Activated T-helper 1 cell treated with anti-CD3 and anti-CD28 coated beads, Interleukin-2, amount 50 U/mL, for 16 hours (primary cell): ENCODE measurements at places on chromosomes 3 and 15.

DNA sequence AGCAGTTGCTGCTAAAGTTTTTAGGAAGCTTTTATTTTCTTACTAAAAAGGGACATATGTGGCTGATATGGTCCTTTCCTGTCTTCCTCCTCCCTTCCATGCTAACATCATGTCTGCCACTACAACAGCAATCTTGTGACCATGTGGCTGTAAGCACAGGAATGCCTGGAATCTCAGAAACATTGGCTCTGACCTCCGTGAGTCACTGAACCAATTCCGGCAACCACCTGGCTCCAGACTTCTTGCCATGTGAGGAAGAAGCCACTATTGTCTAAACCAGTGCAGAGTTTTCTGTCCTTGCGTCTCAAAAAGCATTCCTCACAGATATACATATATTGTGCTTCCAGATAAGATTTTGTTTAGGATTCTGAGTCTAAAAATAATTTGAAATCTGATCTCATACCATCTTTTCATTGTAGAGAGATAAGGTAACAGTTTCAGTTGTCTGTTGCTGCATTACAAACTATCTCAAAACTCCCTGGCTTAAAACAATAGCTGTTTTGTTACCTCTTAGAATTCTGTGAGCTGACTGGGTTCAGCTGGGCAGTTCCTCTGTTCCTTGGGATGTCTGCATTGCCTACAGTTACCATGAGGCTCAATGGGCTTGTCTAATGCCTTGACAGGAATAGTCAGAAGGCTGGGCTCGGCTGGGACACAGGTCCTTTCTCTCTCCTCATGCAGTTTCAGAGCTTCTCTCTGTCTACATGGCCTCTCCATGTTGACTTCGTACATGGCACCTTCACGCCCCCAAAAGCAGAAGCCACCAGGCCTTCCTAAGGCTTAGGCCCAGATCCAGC lies 77.3 kb upstream of the MAGI1 start:
- no peak for DNase-seq

- DNase-seq = peak; percentile 81
Observed at GRCh38 chr3:195271410-195272243, 668 bp upstream of the XXYLT1 start.

DNA sequence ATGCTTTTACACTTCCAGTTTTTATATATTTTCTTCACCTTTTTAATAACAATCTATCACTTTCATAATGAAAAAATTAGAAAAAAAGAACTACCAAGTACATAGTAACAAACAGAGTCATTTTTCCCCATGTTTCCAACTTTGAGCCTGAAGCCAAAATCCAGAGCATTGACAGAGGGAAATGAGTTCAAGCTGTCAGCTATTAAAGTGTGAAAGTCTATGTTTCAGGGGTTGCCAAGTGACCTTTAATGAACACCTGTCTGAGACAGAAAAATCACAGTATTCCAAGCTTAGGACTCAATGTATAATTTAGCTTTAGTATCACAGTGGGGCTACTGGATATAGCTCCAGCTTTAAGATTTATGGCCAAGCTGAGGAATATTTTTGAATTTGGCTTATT lies 128.3 kb upstream of the GADL1 start:
- DNase-seq = no peak

DNA sequence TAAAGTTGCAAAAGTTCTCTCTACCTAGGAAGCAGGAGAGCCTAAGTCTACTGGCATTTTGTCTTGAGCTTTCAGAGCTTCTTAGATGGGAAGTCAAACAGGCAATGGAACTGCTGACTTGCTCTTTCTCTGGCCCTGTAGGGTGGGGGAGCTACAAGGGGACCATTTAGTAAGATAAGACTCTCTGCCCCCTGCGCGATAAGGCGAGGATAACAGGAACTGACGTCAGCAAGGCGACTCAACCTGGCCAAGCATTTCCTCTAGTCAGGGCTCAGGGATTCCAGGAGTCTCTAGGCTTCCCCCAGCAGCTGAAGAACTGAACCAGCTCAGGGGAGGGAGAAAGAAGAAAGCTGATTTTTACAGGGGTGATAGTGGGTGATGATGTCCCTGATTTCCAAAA lies 5.8 kb downstream of the RARB start:
- no peak for DNase-seq

DNA sequence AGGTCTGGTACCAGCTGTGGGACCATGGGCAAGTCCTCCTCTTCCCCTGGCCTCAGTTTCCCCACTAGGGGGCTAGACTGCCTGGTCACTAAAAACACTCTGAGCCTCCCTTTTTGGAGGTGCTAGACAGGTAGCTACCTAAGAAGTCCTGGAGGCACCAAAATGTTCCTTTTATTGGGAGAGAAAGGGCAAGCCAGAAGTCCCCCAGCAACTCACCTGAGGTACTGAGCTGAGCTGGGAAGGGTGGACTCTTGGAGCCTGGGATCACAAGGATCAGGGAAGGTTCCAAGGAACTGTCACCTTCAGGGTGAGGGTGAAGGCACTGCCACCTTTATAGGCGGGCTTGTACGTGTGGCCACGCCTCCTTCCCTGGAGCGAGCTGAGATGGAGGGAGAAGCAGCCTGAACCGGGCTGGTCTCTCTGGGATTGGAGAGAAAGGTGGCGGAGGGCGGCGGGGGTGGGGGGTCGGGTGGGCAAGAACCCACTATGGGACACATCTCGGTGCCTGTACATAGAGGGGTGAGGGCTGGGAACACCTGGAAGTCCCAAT lies at the start of gene CYP1A1:
Gene CYP1A1 (minus strand): TSS at position 304 of the 550 bp plus-strand sequence. CDS start 2,431 bp downstream, outside the sequence.
- DNase-seq = no peak

- DNase-seq = no peak
Observed at GRCh38 chr15:92454555-92455105, 60.9 kb downstream of the ST8SIA2 start.

GRCh38 chr15:70120958-70121623 lies 23.4 kb upstream of the TLE3 start:
- no peak for DNase-seq

DNA sequence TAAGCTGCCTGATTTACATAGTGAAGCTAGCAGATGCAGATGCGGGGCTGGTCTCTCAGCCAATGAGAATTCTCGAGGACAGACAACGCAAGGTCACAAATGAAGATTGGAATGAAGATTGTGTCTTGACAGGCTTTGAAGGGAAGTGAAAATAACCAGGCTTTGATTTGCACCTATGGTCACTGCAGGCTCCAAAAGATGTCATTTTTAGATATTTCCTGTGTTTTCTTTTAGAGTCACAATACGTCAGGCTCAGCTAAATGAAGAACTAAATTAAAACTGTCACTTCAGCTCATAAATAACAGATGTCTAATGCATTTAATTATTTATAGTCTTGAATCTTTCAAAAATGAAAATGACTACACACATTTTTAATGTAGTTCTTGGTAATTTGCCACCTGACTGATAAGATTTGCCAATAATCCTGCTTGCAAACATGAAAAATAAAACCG lies 99.5 kb downstream of the SQOR start:
- DNase-seq = no peak

DNA sequence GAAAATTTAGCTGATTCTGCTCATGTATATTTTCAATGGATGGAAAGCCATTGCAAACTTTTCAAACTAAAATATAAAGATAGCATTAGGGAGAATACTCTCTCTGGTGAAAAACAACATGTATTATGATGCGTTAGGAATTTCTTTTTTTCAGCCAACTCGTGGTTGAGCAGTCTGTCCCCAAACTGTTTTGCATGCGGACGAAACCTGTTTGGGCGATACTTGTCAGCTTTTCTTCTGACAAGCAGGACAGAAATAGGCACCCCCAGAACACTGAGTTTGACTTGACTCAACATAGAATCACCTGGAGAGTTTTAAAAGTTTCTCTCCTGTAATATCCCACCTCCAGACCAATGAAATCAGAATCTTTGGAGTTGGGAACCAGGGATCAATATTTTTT lies 417.5 kb upstream of the TPRG1 start:
- no peak for DNase-seq

GRCh38 chr3:161766331-161766730 lies 269.7 kb downstream of the OTOL1 start:
- DNase-seq = no peak

DNA sequence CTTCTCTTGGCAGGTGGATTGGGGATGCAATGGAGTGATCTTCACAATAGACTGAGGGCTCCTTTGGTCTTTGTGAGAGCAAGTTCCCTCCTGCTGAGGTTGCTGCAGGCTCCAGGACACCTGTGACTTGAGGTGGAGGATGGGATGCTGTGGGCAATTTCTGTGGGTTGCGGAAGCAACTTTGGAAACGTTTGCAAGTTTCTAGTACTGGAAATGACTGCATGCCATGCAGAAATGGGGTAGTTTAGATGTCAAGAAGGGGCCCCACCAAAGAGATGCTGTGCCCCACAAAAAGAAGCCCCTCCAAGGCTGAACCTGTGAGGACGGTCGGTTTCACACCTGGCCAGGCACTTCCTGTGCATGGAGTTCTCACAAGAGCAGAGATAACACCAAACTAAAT lies 80.4 kb upstream of the XCR1 start:
- no peak for DNase-seq

- no peak for DNase-seq
Observed at GRCh38 chr3:72401005-72401545, 447.2 kb downstream of the SHQ1 start.

- no peak for DNase-seq
Observed at GRCh38 chr3:127908951-127909350, 6.1 kb upstream of the KBTBD12 start.

GRCh38 chr15:56233549-56233948 lies 10.1 kb downstream of the RFX7 start:
- no peak for DNase-seq

DNA sequence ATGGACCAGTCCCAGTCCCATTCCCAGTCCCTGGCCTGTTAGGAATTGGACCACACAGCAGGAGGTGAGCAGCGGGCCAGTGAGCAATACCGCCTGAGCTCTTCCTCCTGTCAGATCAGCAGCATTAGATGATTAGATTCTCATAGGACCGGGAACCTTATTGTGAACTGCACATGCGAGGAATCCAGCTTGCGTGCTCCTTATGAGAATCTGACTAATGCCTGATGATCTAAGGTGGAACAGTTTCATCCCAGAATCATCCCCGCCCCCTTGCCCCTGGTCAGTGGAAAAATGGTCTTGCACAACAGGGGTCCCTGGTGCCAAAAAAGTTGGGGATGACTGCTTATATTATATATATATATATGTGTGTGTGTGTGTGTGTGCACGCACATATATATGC lies 63.1 kb downstream of the IFT57 start:
- no peak for DNase-seq

- DNase-seq = no peak
Observed at GRCh38 chr3:169846458-169847193, 23.1 kb downstream of the LRRC31 start.

DNA sequence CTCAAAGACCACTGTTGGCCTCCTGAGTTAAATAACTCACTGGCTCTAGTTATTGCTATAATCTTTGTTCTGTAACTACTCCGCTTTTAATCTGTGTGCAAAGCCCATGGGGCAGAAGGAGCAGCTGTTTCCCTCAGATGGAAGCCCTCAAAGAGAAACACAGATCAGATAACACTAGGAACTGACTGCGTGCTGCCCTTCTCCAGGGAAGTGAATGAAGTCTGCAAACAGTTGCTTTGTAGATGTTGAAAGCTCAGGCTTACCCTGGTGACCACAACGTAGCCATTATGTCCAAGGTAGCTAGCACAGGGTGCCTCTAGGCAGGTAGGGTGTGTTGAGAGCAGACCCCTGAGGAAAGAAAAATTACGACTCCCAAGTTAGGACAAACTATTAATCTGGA lies 152.3 kb upstream of the STAC start:
- no peak for DNase-seq

- DNase-seq = no peak
Observed at GRCh38 chr15:40420793-40421192, 15.2 kb downstream of the IVD start.

- no peak for DNase-seq
Observed at GRCh38 chr3:46090161-46090591, 62.9 kb upstream of the XCR1 start.

DNA sequence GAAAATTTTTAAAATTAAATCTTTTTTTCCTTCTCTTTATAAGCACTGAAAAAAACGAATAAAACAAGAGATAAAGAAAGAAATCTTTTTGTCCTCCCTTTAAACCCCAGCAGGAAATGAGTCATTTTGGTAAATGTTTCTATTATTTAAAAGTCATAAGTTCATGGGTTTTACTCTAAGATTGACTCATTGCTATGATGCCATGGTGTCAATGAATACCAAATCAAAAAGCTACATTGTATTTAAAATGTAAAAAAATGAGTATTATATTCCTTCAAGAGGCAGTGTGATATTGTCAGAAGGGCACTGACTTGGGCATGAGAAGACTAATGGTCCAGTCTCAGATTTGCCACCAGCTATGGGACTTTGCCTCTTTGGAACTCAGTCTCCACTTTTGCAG lies 303.4 kb upstream of the DNAJC19 start:
- no peak for DNase-seq

DNA sequence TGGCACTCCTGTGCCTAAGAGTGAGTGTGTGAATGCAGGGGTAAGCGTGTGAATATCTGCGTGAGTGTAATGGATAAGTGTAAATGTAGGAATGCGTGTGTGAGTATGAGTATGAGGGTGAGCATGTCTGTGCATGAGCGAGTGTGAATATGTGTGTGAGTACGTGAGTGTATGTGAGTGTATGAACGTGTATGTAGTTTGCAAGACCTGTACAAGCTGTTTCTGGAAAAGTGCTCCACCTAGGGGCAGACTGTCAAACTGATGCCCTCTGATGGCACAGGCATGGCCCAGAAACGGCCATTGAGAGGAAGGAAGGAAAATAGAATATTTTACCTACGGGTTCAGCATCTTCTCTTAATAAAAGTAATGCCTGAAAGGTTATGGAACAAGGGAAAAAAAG lies 24.4 kb upstream of the FRMD4B start:
- peak; percentile 34 for DNase-seq

DNA sequence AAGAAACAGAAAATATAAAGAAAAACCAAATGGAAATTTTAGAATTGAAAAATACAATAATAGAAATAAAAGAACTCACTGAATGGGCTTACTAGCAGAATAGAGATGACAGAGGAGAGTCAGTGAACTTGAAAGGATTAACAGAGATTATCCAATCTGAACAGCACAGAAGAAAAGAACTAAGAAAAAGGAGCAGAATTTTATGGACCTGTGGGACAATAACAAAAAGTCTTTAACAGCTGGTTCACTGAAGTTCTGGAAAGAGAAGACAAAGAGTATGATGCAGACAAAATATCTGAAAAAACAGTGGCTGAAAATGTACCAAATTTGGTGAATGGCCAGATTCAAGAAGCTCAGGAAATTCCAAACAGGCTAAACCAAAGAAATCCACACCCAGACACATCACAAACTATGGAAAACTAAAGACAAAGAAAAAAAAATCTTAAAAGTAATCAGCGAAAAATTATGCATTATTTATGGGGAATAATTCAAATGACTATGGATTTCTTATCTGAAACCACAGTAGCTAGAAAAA lies 9.7 kb upstream of the GNB5 start:
- DNase-seq = no peak

DNA sequence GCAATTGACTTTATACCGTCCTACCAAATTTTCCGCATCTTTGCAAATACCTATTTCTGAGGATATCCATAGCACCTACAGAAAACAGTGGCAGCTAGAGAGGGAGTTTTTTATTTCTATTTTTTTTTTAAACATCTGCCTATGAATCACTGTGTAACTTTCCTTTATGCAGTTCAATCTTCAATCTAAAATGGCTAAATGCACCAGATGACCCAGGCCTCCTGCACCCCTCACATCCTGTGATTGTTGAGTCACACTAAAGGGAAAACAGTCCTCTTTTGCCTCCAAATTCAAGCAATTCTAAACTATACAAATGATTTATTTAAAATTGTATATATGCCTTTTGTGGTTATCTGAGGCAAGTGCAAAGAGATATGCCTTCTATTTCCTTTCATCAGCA lies 20.1 kb upstream of the BCL6 start:
- no peak for DNase-seq

GRCh38 chr3:63390710-63391230 lies 112.7 kb downstream of the SYNPR start:
- DNase-seq = no peak
